Stimulated activated memory B cell treated with anti-CD40 and anti-IgM and Interleukin-4, amounts not matched to agents 10 μg/mL and 1 μg/mL and 100 μg/mL, for 72 hours (primary cell): ENCODE measurements at places on chromosomes 2 and 18.

DNA sequence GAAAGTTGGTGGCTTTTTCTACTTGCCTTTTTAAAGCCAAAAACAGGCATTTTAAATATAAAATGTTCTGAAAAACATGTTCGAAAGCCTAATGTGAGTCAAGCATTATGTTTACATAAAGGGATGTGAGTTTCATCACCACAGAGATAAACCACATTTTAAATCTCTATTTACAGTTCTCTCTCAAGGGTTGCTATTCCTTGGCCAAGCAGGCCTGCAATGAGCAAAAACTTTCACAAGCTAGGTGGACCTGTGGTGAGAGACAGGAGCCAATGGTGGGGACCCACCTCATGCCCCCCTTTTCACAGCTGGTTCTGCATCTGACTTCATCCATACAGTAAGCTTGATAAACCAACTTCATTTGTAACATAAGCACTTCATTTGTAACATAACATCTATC, 65.1 kb downstream of the CUL3 start:
- ATAC-seq: peak; percentile 77

DNA sequence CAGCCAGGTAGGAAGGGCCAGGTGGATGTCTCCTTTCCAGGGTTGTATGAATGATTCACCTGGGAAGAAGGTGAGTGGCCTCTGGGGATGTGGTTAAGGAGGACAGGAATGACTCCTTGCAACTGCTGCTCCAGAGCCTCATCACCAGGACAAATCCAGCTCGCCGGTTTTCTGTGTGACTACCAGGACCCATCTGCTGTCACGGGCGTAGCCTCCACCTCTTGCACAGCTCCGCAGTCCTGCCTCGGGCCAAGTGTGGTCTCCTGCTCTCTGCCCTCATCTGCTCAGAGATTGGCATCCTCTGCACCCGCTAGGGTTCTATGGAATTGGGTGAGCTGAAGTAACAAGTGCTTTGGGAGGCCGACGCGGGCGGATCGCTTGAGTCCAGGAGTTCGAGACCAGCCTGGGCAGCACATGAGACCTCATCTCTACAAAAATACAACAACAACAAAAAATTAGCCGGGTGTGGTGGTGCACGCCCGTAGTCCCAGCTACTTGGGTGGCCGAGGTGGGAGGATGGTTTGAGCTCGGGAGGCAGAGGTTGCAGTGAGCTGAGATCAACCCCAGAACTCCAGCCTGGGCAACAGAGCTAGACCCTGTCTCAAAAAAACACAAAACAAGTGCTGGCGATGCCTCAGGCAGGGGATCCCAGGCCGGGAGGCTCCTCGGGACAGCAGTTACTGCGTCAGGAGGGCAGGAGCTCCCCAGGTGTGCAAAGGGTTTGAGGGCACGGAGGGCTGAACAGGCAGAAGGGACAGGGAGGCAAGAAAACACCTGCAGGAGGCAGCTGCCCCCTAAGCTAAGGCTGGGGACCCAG, 831 bp upstream of the D2HGDH start:
- ATAC-seq: no peak

GRCh38 chr2:8847400-8847799, 10.0 kb upstream of the KIDINS220 start:
- ATAC-seq: no peak

DNA sequence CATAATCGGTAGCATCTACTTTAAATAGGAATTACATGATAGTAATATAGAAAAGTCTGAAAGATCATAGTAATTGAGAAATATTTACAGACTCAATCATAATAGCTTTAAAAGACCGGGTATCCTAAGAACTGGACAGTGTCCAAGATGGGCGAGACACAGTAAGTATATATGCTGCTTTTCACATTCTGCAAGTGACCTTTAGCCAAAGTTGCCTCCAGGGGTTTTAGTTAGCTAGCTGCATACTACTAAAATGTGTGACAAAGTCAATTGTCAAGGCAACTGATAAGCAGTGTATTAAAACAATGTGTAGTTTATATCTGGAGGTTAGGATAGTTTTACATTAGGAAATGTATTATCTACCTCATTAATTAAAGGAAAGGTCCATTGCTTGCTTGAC, 24.6 kb downstream of the CD302 start:
- ATAC-seq: no peak

DNA sequence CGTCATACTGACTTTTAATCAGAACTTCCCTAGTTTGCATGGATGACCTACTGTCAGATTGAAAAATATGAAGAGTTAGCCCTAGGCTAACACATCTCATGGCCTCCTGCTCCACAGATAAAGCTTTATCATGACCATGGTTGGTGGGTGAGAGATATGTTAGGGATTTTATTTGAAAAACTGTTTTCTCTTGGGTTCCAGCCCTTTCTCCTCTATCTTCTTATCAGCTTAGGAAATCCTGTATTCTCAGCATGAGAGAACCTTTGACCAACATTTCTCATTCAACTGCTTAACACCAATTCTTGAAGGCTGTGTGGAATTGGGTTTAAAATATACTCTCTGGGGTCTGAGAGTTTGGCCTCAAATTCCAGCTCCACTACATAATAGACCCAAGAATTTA, 1407.0 kb upstream of the CELF4 start:
- ATAC-seq: peak; percentile 12

DNA sequence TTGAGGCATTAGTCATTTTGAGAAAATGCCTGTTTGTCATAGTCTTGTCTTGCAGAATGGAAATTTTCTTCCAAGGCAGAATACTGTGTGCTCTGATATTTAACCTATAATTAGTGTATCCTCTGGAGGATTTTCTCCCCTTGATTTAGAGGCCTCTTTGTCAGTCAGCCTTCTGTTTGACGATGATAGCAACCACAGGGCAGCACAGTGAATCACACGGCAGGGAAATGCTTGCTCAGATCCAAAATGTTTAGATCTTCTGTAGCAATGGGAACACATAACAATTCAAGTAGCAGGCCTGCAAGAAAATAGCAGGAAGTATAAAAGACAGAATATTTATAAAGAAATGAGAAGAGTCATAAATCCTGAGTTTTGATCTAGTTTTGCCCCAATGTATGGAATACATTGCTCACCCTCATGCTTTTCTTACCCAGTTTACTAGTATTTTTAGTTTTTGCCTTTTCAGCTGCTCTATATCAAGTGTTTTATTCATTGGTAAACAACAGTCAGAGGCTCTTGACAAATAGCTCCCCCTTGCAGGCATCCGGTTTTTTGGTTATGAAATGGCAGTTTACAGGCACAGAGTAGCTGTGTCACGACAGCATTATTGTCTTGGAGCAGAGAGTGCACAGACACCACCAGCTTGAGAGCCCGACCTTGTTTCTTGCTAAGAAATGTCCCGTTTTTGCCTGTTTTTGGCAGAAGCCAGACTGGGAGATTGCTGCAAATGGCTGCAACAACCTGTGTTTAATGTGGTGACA, 185.1 kb downstream of the MYO3B start:
- ATAC-seq: peak; percentile 22

GRCh38 chr2:63819765-63820717, 21.7 kb upstream of the UGP2 start:
- no peak for ATAC-seq
